ENCODE measurements at places on chromosomes 13 and 19. TPM values are rescaled to one million over a fixed set of nuclear protein-coding genes. Genes with fewer than 3 reads are reported as not detected.

DNA sequence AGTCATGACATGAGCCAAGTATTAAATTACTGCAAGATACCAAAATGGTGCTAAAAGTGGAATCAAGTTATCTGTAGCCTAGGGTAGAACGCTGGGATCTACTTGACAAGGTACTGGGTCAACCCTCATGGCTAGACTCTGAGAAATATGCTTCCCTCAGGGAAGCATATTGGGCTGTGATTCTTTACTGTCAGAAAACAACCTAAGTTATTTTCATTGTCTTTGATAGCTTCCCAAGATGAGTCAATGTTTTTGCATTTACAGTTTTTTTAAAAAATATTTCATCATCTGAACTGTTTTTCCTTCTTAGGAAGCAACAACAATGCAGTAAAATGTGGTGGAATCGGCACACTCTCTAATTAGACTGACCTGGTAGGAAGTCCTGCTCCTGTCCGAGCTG, 218.0 kb downstream of the RGCC start:
- no peak for DNase-seq

ZNF681 gene
- 1.6 TPM for total RNA-seq

GRCh38 chr19:47236072-47236675, 5.2 kb upstream of the BBC3 start:
- DNase-seq, result no peak

PRSS57 gene
- total RNA-seq, result not detected

DNA sequence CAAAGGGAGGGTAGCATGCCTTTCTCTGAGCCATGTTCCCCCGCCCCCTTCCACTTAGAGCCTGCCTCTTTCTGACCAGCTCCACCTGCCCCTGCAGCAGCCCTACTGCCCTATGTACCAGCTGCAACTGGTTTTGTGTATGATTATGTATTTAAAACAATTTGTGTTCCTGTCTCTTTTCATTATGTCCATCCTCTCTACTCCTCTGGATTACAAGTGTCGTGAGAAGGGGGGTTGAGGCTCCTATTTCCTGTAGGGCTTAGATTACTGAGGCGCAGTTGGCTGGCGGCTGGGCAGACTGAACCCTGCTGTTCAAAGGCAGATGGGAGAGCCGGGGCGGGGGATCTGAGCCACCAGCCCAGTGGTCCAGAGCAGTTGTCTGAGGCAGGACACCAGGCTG, 213.3 kb downstream of the KCNRG start:
- no peak for DNase-seq

GRCh38 chr13:89577301-89577700, 1770.2 kb upstream of the MIR17HG start:
- no peak for DNase-seq

PLIN5 gene
- total RNA-seq, result not detected

DNA sequence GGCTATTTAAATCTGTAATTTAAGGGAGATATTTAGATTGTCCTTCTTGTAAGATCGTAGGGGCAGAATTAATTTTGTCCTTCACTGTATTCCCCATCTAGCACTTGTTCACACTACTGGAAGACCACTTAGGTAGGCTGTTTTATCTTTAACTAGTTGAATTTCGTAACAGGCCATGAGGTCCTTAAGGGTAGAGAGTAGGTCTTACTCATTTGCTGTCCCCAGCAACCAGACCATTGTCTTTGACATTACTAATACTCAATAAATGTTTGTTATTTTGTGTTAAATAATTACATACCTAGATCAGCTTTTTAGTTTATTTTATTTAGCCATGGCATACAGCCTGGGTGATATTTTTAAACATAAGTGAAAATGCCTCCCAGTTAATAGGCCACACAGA, 177.1 kb downstream of the PCCA start:
- no peak for DNase-seq

DNA sequence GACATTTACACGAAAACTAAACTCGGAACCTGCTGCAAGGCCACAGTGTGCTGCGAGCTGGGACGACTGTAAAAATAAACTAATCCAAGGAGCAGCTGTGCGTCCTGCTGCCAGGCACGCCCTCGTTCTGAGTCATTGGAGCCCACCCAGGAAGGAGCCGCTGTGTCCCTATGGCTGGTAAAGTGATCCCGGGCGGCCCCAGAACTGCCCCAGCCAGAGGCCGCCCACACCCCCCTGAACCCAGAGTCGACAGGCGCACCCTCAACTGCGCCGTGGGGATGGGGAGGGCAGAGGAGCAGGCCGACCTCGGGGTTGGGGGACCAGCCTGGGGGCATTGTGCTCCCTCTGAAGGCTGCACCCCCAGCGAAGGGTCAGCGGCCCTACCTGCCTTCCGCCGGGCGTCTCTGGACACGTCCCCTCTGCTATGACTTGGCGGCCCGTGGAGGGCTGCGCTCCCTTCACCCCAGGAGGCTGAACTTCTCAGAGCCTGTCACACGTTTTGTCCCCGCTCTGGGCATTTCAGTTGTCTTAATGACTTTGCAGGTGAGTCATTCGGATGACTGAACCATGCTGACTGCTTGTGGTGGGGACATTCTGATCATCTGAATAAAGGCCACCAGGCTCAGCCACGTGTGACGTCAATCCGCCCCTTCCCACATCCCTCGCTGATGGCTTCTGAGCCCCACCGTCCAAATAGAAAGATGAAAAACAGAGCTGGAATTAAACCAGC, 42.7 kb downstream of the ADPRHL1 start:
- DNase-seq, result no peak

SHISA2 gene
- total RNA-seq, result 15.5 TPM

DNA sequence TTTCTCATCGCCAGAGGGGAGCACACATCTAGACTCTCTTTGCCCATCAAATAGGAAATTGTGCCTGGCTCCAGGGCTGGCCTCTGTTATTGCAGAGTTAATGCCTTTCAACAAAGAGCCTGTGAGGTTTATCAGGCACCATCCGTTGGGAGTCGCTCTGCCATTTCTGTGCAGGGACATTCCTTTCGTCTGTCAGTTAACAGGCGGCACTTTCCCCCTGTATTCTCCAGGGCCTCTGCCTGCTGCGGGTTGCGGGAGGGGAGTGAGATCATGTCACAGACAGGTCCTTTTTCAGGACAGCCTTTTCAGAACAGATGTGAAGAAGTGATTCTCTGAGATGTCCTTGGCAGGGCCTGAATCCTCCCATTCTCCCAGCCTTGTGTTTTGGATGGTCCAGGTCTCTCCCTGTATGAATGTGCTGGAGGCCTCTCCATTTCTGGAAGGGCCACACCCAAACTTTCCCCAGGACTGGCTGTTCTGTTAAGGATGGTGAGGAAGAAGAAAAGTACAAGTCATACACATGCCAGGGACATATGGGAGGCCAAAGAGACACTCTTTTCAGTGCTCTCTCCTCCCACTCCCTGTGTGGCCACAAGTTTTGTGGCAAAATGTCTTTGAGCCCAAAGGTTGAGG, 14.9 kb downstream of the SERP2 start:
- no peak for DNase-seq

FUT2 gene
- not detected for total RNA-seq

NAPA gene
- 156 TPM for total RNA-seq

BEST2 gene
- not detected for total RNA-seq

GRCh38 chr19:29121684-29122083, 91.3 kb downstream of the UQCRFS1 start:
- no peak for DNase-seq

- DNase-seq, result no peak
These were observed 8.8 kb upstream of the TNFSF9 start for GRCh38 chr19:6521718-6522646.

GRCh38 chr19:54256250-54257115, 590 bp downstream of the LILRB5 start:
- no peak for DNase-seq
